ENCODE measurements at places on chromosomes 7 and 10.

- no peak for DNase-seq
These were observed 332.6 kb upstream of the GHITM start for GRCh38 chr10:83806717-83807116.

DNA sequence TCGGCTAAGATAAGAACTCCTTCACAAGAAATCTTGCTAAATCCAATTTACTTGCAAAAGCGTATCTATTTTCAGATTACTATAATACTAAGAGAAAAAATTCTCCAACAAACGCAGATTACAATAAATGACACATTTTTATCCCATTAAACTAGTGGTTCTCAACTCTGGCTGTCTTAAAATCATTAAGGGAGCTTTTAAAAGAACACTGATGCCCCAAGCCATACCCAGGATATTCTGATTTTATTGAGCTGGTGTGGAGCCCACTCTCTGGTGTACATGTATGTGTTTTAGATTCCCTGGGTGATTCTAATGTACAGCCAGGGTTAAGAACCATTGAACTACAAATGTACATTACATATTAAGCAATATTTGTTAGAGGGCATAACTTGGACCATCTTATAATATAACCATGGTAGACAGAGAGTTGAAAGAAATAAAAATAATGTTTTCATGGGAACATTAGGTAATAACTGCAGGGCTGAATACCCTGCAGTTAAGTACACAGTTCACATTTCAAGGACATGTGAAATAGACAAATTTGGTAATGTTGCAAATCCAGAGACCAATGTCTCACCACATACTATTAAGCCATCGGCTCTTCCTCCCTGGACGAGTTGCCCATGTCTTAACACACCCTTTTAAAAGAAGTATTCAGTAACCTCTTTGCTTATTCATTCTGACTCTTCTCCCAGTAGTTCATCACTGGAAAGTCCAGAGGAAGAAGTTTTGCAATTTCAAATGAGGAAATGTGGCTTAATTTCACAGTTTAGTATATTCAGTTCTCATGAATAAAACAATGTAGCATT lies 6.2 kb downstream of the GSAP start:
- DNase-seq: peak; percentile 95

DNA sequence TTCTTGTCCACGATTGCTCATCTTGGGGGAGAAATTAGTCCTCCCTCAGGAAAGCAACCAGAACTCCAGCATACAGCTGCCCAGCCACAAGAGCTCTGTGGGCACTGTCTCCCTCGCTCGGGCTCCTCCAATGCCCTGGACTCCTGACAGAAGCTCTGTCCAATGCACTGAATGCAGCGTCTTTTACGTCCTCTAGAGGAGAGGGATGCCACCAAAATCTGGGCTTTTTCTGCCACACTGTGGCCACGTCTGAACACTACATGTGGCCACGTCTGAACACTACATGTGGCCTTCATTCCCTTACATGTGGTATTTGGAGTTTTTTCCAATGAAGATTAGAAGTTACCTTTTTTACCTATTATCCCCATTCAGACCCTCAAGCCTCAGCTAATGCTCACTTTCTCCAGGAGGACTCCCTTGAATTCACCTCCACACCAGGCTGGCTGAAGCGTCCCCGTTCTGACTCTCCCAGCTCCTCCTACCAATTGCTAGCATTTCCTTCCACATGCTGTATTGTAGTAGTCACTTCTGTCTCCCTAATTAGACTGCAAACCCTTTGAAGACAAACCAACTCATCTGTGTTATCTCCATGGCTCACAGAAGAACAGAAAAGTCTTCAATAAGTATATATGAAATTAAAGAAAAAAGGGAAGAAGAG lies 134.3 kb upstream of the PDE1C start:
- peak; percentile 90 for DNase-seq

GRCh38 chr7:123398921-123399320 lies 135.5 kb downstream of the IQUB start:
- DNase-seq: no peak

DNA sequence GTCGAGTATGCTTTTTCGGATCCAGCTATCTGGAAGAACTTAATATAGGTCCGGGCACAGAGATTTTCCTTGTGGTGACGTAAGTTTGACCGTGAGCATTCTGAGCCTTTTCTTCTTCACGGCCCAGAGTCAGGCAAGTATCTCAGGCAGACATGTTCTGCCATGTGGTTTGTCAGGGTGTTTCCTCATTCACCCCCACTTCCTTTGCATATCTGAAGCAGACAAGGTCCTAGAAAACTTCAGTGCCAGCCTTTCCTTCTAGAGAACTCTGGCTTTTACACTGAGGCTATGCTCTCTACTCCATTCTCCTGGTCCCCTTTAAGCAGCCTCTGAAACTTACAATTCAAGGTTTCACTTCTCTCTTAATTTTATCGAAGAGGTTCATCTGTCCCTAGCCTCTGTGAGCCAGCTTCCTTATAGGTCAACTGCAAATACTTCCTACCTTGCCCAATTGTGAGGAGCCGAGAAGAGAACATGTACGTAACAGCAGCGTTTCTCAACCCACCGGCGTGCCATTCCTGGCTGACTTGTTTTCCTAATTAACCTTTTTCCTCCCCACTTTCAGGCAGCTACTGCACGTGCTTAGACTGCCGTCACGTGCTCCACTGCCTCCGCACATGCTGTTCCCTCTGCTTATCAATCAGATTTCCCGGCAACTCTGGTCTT lies 47.3 kb downstream of the CDCA7L start:
- no peak for DNase-seq

DNA sequence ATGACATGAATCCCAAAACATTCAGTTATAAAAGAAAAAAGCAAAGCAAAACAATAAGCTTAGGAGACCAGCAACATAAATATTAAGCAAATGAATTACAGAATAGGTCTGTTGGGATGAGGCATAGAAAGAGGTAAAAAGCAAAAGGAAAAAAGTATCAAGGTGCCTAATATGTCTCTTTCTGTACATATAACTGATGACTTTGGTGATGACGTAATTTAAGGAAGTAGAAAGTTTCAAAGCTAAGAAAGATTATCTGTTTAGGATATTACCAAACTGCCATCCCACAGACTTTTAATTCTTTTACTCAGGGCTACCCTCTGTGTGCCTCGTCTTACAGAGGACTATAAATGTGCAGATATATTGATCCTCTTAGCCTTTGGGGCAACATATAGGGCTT lies 1066.5 kb downstream of the SORCS3 start:
- no peak for DNase-seq

- DNase-seq: no peak
These were observed 43.6 kb downstream of the PARP12 start for GRCh38 chr7:140019172-140019571.

DNA sequence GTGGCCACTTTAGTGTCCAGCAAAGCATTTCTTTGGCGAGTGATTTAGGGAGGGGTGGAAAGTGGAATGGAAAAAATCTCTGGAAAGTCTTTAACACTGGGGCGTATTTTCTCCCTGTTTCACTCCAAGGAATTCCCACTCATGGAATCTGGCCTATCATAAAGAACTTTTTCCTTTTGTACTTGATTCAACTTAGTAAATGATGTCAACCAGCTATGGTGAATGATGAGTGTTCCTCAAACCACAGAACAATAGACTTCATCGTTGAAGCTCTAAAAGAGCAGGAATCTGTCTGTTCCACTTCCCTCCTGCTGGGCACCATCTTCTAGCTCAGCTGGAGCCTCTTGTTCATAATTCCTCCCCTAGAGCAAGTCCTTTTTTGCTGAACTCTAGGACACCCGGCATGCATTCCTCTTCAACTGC lies 66.5 kb downstream of the EPDR1 start:
- DNase-seq: no peak

GRCh38 chr7:25262586-25262985 lies 34.3 kb upstream of the NPVF start:
- no peak for DNase-seq

DNA sequence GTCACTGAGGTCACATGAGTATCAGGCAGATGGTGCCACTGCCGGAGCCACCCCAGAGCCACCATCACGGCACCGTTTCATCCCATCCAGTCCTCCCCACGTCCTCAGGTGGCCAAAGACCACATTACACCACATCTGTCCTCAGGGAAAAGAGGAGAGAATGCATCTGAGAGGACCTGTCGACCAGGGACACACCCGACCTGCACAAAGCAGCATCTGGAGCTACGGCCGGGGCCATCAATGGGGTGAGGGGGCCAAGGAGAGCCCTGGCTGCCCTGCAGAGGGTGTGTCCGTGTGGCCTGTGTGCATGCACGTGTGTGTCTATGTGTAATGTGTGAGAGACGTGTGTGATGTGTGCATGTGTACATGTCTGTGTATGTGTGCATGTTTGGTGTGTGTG lies 480.6 kb downstream of the DNAJB6 start:
- DNase-seq: no peak

DNA sequence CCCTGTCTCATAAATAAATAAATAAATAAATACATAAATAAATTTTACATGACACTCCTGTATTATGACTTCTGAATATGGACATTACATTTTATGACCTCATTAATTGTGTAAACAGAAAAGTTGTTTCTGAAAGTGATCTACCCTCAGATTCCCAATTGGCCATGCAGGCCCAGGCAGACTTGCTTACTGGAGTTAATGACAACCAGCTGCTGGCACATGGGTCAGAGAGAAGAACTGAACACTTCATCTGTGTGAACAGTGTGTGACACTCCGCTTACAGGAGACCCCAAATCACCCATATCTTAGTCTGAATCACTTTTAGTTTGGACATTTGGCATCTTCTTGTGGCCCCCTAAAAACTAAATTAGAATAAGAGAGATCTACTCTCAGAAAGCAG lies 31.4 kb downstream of the PARP12 start:
- no peak for DNase-seq

- DNase-seq: peak; percentile 90
These were observed at the start of gene GPR85 for GRCh38 chr7:113086431-113086888. GPR85 (minus strand) TSS chr7:113086827; CDS start chr7:113084721, 2,106 bp downstream.

- no peak for DNase-seq
These were observed 30.2 kb downstream of the MICALL2 start for GRCh38 chr7:1428941-1429501.

- DNase-seq: no peak
These were observed 180.8 kb upstream of the CDK1 start for GRCh38 chr10:60597513-60597912.
